Dorsolateral prefrontal cortex (tissue), 122 donors: ENCODE measurements at places on chromosomes 1 and 21. TPM values are rescaled to one million over a fixed set of nuclear protein-coding genes. Genes with fewer than 3 reads are reported as not detected.

DNA sequence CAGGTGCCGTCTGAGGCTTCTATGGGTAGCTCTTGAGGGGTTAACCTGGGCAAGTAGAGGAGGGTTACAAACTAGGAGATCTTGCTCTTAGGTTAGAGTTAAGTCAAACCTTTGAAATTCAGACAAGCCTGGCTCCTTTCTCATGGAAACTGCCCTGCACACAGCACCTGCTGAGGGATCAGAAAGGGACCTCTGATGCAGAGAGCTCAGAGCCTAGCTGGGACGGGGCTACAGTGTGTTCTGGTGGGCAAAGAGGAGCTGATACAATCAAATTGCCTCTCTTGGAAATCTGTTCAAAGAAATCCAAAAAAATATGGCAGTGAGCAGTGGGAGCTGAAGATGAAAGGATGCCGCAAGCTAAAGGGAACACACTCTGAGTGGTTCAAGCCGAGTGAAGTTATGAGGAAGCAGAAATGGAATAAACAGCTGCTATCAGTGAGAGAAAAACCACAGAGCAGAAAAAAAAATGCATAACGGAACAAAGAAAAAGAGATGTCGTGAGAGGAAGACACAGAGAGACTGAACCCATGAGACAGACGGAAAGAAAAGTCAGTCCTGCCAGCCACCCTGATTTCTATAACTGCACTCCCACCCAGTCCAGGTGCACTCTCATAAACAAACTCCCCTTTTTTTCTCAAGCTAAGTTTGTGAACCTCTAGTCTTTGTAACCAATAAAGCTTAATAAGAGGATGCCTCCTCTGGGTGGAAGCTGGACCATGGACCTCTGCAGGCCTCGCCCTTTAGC, 26.6 kb downstream of the PAFAH2 start:
- DNase-seq: no peak

GRCh38 chr1:229272164-229273158, 1.6 kb downstream of the RAB4A start:
- no peak for DNase-seq

- no peak for DNase-seq
Observed at GRCh38 chr1:71676979-71677925, 596.4 kb upstream of the ZRANB2 start.

DNA sequence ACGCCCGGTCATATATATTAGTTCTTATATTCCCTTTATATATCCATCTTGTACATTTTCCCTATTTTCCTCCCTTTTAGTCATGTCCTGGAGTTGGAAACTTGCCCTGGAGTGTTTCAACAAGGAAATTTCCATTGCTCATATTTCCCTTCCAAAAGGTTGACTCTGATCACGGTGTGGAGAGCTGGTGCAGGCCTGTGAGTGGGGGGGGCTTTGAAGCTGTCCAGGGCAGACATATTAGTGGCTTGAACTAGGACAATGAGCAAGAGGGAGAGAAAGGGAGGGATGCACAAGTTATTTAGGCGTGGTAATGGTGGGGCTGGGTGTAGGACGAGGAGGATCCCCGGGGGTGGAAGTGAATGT, 30.4 kb upstream of the TMEM61 start:
- no peak for DNase-seq

DNA sequence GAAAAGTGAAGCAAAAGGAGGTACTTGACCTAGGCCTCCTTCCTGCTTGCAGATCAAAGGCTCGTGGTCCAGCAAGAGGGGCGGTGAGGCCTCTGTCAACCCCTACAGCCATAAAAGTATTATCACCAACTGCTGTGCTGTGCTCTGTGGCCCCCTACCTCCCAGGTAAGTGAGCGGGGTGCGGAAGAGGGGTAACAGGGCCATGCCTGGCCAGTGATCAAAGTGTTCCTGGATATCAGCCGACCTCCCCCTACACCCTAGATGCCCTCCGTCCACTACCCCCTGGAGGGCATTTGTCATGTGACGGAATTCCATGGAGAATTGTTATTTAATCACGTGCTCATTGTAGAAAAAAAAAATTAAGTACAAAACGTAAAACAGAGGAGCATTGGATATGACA, 10.2 kb upstream of the SFN start:
- DNase-seq: no peak

DNA sequence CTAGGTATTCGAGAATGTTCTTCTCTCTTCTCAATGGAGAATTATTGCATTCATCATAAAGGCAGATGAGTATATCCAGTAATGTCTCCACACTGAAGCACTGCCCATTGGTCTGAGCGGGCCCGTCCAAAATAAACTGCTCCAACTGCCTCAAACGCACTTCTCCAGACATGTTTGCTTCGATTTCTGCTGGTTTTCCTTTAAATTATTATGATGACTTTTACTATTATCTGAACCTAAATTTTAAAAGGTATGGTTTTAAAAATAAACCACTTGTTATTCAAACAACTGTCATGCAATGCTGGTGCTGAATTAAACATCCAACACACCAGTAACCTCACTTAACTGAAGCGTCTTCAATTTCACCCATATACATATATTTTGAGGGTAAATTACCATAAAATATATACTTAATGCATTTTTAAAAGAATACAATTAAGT, 1.3 kb downstream of the CDC42BPA start:
- no peak for DNase-seq

DNA sequence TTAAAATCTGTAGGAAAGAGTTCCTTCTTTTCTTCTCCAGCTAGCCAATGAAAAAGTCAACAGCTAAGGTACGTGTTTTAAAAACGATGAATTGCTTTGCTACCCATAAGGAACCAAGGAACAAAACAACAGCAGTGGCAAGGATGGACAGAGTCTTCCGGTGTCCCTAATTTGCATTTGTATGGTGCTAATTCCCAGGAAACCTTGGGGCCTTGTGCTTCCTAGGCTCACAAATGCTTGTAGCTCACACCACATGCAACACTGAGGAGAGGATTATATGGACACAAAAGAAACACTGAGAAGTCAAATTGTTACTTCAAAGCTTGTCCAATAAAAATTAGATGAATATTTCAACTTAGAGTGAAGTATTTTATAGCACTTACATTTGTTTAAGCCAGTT, 1.8 kb upstream of the PGBD5 start:
- no peak for DNase-seq

GRCh38 chr1:171902527-171902926, 61.2 kb downstream of the DNM3 start:
- DNase-seq: no peak

Gene FAM110D
- 1.1 TPM for total RNA-seq
